Urinary bladder (tissue), 4 donors: ENCODE measurements at places on chromosomes 5 and 9. TPM values are rescaled to one million over a fixed set of nuclear protein-coding genes. Genes with fewer than 3 reads are reported as not detected.

Gene SHLD3
- total RNA-seq, result 9.9 TPM

Gene HACD4
- 14.5 TPM for total RNA-seq

Gene ARL14EPL
- not detected for total RNA-seq

Gene TAF11L10
- not detected for total RNA-seq

Gene NDST1
- total RNA-seq, result 27.1 TPM

Gene SMIM33
- not detected for total RNA-seq

Gene PTPN3
- 4.2 TPM for total RNA-seq

Gene SRD5A1
- 6.6 TPM for total RNA-seq

Gene GARNL3
- 58.0 TPM for total RNA-seq

Gene CCDC180
- total RNA-seq, result 10.0 TPM

Gene PCDHGB1
- 5.7 TPM for total RNA-seq

Gene MTAP
- 35.3 TPM for total RNA-seq

Gene LRRTM2
- total RNA-seq, result 3.3 TPM

Gene MAP1B
- 99.2 TPM for total RNA-seq

Gene RNF183
- total RNA-seq, result 0.26 TPM

Gene KCNV2
- total RNA-seq, result not detected

Gene GZMA
- total RNA-seq, result 1.4 TPM

Gene SLC34A3
- not detected for total RNA-seq

Gene PCDHB2
- 3.4 TPM for total RNA-seq

Gene PCDHGA9
- total RNA-seq, result 12.5 TPM

Gene LOX
- total RNA-seq, result 158 TPM
